ENCODE measurements at places on chromosomes 7 and 10.

DNA sequence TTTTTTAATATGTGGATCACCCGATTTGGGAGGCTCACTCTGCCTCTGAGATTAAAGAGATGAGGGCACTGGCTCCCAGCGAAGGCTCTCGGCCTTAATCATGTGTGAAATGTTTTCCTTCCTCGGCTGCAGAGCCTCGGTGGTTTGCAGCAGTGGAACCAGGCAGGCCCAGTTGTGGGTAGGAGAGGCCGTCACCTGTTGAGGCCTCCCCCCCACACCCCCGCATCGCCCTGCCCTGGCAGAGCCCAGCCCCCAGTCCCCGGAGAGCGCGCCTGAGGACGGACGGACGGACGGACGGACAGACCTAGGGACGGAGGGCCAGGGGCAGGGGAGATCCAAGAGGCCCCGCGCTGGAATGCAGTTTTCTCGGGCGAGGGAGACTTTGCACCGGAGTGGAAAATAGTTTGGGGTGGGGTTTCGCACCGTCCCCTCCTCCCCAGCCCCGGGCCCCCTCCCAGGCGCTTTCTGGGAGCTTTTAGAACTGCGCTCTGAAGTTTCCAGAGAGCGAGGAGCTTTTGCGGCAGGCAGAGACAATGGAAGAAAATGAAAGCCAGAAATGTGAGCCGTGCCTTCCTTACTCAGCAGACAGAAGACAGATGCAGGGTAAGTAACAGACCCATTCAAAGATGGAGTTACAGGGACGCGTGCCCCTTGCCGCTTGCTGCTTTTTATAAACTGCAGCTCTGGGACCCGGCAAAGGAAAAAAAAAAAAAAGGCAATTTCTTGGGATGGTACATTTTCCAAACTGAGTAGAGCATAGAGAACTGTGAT lies at the start of gene KIAA1217:
Gene KIAA1217 (plus strand): TSS at position 478 of the 771 bp plus-strand sequence. CDS start 56 bp downstream, at position 534.
- DNase-seq = no peak

- no peak for DNase-seq
Observed at GRCh38 chr10:100734295-100735086, 10.9 kb upstream of the PAX2 start.

GRCh38 chr7:5213286-5213645 lies 23.2 kb downstream of the WIPI2 start:
- no peak for DNase-seq

DNA sequence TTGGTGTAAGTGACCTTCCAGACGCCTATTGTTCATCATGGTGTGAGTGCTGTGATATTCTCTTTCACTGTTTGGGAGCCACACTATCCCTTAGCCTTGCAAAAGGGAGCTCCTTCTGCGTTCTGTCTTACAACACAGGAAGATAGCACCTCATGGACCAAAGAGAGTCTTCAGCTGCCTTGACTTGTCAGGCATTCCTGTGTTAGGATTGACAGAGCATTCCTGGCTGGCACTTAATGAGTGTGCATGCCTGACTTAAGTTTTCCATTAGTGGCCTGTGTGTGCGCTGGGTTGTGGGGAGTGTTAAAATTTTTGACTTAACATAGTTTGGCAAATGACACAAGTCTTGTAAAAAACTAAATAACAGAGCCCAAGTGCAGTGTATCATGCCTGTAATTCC lies 21.9 kb upstream of the MSRB2 start:
- DNase-seq = no peak

- DNase-seq = no peak
Observed at GRCh38 chr7:135938563-135938962, 38.6 kb downstream of the MTPN start.

DNA sequence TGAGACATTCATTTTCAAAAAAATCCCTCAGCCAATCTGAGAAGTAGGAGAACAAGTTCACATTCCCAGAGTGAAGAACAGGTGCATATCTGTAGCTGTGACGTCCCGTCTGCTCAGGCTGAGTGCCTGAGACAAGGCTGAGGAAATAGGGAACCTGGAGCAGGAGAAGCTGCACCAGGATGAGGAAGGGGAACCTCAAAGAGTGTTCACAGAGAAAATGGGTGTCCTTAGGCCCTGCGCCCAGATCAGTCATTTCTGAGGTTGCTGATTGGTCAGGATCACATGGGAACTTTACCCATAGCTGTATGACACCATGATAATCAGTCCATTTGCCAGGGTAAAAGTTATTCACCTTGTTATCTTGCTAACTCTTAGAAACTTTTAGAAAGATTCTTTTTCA lies 34.2 kb upstream of the TARP start:
- DNase-seq = no peak

DNA sequence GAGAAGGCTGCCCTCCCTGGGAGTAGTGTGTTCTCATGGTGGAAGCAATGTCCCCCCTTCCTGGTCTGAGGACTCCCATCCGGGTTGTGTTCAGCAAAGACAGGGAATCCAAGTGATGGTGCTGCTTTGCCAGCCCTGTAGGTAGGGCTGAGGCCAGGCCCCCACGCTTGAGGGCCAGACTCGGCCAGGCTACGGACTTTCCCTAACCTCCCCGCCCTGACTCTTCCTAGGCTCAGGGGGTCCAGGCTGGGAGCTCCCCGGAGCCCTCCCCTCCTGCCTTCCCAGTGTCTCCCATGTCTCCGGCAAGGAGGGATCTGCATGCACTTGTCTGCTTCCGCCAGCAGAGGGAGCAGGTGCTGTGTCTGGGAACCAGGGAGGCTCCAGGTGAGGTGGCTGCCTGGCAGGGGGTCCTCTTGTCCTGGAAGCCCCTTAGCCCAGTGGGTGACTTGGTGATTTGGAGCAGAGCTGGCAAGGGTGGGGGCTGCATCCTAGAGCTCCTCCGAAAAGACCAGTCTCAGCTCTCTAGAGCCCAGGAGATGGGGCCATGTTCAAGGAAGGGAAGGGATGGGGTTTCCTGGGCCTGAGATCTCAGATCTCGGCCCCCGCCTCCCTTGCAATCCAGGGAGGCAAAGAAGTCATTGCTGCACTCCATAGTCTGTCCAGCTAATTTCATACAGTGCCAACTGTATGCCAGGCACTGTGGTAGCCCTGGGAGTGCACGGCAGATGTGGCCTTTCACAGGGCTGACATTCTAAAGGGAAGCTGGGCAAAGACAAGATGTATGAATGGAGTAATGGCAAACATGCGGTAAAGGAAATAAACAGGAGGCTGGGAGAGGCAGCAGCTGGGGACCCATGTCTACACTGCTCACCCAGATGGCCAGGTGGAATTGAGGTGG lies 20.3 kb upstream of the SFRP5 start:
- DNase-seq = peak; percentile 33

DNA sequence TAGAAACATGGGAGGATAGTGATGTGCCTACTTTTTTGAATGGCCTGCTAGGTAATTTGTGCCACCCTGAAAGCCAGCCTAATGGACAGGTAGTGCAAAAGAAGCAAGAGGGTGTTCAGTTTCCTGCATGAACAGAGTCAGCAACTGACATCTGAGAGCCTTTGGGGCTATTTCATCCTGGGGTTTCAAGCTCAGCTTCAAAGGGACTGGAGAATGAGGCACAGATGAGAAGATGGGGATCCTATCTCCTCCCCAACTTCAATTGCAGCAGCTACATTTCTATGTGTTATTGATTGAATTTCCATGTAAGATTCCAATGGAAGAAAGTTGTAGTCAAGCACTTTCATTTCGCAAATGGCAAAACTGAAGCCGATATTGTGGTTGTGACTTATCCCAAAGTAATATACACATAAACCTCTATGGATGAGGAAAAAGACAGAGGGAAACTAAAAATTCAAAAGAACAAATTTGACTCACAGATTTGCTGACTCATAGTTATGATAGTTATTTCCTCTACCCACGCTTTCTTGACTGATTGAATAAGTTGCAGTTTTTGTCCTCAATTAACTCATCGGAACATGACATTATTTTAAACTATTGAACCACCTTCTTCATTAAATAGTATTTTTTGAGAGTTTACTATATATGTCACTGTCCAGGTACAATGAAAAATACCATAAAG lies 42.6 kb upstream of the NRP1 start:
- no peak for DNase-seq

DNA sequence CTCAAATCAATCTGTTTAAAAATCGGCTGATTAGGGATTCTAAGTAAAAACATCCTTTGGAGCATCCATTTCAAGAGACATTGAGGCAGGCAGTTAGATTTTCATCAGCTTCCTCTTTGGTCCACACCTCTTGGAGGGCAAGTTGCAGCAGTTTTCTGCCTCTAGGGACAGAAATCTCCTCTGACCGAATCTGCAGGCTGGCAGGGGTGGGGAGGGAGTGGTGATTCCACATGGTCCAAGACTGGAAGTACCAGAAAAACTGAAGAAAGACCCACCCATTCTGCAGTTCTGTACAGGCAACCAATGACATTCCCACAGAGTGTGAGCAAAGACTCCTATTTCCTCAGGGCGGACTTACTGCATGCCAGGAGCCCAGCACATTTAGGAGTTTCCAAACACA lies 29.0 kb downstream of the FGFBP3 start:
- DNase-seq = no peak

DNA sequence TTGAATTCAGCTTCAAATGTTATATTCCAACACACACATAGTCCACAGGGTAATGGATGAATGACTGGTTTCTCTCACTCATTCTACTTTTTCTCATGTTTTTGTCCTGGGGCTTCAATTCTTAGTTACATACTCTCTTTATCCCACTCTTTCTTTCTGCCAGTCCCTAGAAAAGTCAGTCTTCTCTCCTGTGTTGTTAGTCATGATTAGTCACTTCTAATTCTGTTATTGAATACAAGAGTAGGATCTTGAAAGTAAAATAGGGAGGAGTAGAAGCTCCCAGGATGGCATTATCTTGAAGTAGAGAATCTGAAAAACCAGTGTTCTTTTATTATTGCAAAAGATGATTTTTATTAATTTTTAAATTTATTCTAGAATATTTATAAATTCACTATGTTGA lies 45.5 kb upstream of the CALCR start:
- no peak for DNase-seq

DNA sequence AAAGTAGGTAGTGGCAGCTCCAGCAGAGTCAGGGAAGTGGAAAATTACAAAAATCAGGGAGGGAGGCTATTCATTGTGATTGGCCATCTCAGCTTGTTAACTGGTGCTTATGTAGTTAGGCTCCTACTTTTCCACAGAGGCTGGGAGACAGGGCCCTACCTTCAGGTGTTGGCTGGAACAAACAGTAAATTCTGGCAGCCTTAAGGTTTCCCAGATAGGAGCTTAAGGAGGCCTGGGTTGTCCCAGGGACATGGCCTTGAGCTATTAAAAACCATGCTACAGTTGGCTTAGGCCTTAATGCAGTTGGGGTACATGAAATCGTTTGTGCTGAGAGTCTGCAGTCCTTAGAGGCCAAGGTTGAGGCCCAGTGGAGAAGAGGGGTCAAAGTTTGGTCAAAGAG lies 324.5 kb downstream of the LHFPL3 start:
- DNase-seq = no peak

DNA sequence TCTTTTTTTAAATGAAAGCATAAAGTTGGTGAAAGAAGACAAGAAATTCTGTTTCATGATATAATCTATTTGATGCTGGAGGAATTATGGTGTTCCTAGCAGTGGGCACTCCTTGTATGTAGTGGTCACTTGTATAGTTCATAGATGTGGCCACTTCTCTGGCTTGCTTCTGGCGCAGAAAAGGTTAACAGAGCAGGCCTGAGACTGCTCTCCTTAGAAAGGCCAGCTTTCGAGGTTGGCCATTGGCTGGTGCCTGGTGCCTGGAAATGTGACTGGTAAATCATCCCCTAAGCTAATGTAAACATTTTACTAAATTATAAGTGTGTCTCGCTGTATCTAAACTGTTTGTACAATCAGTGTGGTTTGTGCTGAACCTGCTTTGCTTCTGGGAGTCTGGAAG lies 276.1 kb downstream of the PHTF2 start:
- no peak for DNase-seq

DNA sequence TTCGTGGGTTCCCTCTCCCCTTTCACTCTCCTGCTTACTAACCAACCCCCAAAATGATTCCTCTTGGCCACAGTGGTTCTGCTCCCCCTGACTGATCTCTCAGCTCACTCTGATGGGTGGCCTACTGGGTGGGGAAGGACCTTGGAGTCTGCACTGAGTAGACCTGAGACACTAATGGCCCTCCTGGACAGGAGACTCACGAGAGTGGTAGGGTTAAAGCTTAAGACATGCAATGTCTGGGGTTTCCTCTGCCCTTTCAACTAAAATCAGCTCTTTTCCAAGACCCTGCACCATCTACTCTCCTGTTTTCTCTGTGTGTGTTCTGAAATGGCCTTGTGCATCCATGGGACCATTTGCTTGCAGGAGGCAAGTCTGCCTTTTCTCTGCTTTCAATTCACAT lies 631.4 kb downstream of the ACTR3B start:
- no peak for DNase-seq

GRCh38 chr10:36096576-36096975 lies 454.5 kb upstream of the FZD8 start:
- no peak for DNase-seq

GRCh38 chr7:113892818-113893217 lies 26.0 kb downstream of the PPP1R3A start:
- DNase-seq = no peak

DNA sequence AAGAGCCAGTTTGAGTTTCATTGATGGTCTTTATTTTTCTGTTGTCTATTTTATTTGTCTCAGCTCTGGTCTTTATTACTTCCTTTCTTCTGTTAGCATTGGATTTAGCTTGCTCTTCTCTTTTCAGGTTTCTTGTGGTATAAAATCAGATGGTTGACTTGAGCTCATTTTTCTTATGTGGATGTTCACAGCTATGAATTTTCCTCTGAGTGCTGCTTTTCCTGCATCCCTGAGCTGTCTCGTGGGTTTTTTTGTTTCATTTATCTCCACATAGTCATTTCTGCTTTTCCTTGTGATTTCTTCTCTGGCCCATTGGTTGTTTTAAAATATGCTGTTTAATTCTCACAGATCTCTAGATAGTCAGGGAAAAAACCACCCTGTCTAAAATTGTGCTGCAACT lies 19.7 kb downstream of the ADGRA1 start:
- no peak for DNase-seq
